ENCODE measurements at places on chromosomes 12 and 14.
A peak's percentile ranks its signal among the peaks of the same experiment; 100 is the strongest.

DNA sequence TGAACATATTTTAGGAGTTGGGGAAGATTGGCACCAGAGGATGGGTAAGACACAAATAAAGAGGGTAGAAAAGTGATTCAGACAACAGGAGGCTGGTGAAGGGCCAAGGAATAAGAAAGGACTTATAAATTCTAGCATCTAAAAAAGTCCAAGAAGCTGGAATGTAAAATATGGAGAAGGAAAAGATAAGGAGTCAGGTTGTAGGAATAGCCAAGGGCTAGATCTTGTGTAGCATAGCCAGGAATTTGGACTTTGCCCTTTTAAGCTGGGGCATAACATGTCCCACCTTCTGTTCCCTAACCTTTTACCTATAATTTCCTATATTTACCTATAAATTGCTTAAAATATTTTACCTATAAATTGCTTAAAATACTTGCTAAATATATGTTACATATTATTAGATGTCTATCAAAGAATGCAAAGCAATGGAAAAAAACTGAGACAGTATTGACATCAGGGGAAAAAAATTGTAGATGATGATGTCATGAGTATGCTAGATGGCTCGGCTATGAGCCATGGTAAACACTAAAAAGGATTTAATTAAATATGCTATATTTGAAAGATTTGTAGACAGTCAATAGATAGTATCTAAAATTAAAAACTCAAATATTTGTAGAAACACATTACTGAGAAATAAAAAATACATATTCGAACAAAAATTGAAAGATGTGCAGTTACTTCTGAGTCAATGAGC lies 99.7 kb upstream of the PLEKHG7 start:
- no peak for DNase-seq

- DNase-seq = no peak
These were observed 67.8 kb downstream of the AKAP6 start for GRCh38 chr14:32396885-32397284.

DNA sequence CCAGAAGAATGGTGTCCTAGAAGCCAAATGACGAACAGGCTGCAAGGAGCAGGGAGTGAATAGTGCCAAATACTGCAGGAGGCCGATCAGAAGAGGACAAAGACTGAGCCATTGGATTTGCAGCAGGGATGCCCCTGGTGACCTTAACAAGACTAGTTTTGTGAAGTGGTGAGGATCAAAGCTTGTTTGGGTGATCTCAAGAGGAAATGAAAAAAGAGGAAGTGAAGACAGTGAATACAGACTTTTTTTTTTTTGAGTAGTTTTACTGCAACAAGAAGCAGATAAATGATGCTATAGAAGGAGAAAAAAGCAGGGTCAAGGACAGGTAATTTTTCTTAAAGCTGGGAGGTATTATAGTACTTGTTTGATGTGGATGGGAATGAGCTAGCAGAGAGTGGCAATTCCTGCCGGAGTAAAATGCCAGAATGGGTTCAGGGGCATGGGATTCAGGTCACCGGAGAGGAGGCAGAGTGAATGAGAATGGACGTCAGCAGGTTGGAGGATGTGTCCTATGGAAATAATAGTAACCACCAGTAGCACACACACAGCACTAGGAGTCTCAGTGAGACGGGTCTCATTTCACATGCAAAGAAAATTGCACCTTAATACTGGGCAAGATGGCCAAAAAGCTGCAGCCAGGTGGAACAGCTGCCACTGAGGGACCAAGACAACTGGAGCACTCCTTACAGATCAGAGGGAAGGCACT lies 345.8 kb upstream of the CCDC196 start:
- no peak for DNase-seq

DNA sequence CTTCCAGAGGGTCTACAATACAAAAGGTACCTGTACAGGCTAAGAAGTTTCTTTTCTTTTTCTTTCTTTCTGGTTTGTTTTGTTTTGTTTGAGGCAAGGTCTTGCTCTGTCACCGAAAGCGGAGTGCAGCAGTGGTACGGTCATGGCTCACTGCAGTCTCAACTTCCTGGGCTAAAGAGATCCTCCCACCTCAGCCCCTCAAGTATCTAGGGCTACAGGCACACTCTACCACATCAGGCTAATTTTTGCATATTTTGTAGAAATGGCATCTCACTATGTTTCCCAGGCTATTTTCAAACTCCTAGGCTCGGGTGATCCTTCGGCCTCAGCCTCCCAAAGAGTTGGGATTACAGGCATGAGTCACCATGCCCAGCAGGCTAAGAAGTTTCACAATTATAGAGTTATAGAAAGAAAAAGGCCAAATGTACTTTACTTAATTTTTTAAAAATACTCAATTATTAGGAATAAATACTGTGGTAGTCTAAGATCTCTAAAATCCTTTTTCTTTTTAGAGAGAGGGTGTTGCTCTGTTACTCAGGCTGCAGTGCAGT lies 3.0 kb upstream of the PIGH start:
- DNase-seq = no peak

- no peak for DNase-seq
These were observed 18.0 kb upstream of the NUDT14 start for GRCh38 chr14:105199093-105199492.

DNA sequence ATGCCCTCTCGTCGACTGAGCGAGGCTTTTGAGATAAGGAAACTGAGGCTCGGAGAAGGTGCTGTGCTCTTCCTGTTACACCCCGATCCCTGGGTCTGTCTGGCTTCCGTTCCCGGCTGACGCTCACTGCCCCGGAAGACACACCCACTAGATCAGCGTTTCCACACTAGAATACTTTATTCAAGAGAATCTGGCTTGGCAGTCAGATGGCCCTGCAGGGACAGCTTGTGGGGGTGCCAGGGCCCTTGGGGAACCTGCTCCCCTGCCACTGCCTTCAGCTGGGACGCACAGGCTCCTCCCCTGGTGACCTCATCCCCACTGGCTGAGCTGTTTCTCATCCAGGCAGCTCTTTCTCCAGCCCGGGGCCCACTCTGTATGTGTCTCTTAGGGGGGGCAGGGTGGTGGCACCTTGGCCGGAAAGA lies 13.7 kb downstream of the PGF start:
- DNase-seq = no peak

- no peak for DNase-seq
These were observed 100.3 kb downstream of the ERC1 start for GRCh38 chr12:1091350-1091749.

DNA sequence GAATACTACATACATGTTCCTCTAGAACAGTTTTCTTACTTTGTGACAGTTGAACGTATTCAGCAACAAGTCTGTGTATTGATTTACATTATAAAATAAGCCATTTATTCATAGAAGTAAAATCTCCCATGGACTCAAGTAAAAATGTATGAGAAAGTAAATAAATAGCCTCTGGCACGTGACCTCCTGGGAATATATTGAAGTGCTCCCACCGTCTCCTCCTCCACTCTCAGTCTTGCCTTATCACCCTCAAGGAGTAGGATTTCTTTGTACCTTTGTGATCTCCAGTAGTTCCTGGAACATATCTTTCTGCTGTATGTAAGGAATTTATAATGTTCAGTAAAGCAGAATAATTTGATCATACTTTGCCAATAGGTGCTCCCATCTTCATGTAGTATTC lies 90.9 kb downstream of the DIP2B start:
- DNase-seq = no peak

DNA sequence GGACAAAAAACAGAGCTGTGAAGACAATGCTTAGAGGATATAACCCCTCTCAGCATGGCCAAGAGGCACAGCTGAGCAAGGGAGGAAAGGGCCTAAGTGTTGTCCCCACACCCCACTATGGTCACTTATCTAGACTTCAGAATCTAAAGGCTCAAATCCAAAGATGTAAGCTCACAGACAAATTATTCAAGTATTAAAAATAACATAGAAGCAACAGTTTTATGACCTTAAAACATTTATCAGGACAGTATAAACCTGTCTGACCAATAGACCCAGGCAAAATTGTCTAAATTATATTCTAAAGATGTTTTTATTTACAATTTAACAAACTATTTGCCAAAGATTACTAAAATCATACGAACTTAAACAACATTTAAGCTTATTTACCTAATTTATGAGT lies 28.1 kb upstream of the PRICKLE1 start:
- peak; percentile 16 for DNase-seq

- no peak for DNase-seq
These were observed 508.5 kb downstream of the FOXG1 start for GRCh38 chr14:29274890-29275596.
